Melanocyte of skin (primary cell): ENCODE measurements at places on chromosomes 4 and X. TPM values are rescaled to one million over a fixed set of nuclear protein-coding genes. Genes with fewer than 3 reads are reported as not detected.

Gene FATE1
- not detected in 2 replicates for total RNA-seq

Gene COQ2
- total RNA-seq: 27.8 and 28.6 TPM in 2 replicates

Gene RAB40A
- total RNA-seq: under 0.01 and 0.36 TPM in 2 replicates

Gene CCNQ
- total RNA-seq: 36.5 and 48.3 TPM in 2 replicates

Gene GNPDA2
- total RNA-seq: 14.8 and 20.7 TPM in 2 replicates

Gene PDCL2
- total RNA-seq: not detected in 2 replicates

Gene TRAM1L1
- total RNA-seq: 2.7 and 3.4 TPM in 2 replicates

Gene USP17L22
- not detected in 2 replicates for total RNA-seq

Gene OTUD6A
- total RNA-seq: not detected in 2 replicates

Gene RNF128
- total RNA-seq: 0.77 and 3.7 TPM in 2 replicates

Gene POF1B
- not detected in 2 replicates for total RNA-seq

Gene CAMK2D
- 68.6 and 74.6 TPM in 2 replicates for total RNA-seq

Gene PAK3
- under 0.01 TPM in 1 of 2 replicates, not detected in the other for total RNA-seq

Gene NR3C2
- 1.8 and 2.1 TPM in 2 replicates for total RNA-seq

Gene FSTL5
- under 0.01 and 0.93 TPM in 2 replicates for total RNA-seq

Gene CHRDL1
- 1.1 TPM in 1 of 2 replicates, not detected in the other for total RNA-seq

Gene P2RY4
- 0.34 TPM in 1 of 2 replicates, not detected in the other for total RNA-seq

Gene IQCM
- not detected in 2 replicates for total RNA-seq

Gene FABP2
- total RNA-seq: not detected in 2 replicates

Gene DCLK2
- total RNA-seq: 2.3 and 3.7 TPM in 2 replicates

Gene OR13H1
- not detected in 2 replicates for total RNA-seq

Gene ABLIM2
- 0.31 and 8.0 TPM in 2 replicates for total RNA-seq

Gene SCML2
- 0.69 and 1.1 TPM in 2 replicates for total RNA-seq

Gene SYNPO2
- total RNA-seq: under 0.01 TPM in 2 replicates

Gene USP17L18
- total RNA-seq: not detected in 2 replicates

Gene SLC9B1
- total RNA-seq: 0.67 and 0.93 TPM in 2 replicates

Gene TEC
- total RNA-seq: 1.0 and 1.8 TPM in 2 replicates

Gene SYP
- 1.8 and 2.1 TPM in 2 replicates for total RNA-seq

Gene DUSP21
- not detected in 2 replicates for total RNA-seq

Gene GAGE1
- not detected in 2 replicates for total RNA-seq

Gene ZNF280C
- 6.3 and 9.7 TPM in 2 replicates for total RNA-seq

Gene CSAG1
- not detected in 2 replicates for total RNA-seq

Gene ETDB
- total RNA-seq: not detected in 2 replicates

Gene UGT8
- 4.0 and 7.7 TPM in 2 replicates for total RNA-seq

Gene MAGEE1
- 1.4 and 2.5 TPM in 2 replicates for total RNA-seq
